ENCODE measurements at places on chromosomes 13 and 19.

- no peak for DNase-seq
These were observed 38.4 kb upstream of the RNF113B start for GRCh38 chr13:98215508-98215907.

- no peak for DNase-seq
These were observed 6.9 kb downstream of the NPHS1 start for GRCh38 chr19:35845215-35846037.

DNA sequence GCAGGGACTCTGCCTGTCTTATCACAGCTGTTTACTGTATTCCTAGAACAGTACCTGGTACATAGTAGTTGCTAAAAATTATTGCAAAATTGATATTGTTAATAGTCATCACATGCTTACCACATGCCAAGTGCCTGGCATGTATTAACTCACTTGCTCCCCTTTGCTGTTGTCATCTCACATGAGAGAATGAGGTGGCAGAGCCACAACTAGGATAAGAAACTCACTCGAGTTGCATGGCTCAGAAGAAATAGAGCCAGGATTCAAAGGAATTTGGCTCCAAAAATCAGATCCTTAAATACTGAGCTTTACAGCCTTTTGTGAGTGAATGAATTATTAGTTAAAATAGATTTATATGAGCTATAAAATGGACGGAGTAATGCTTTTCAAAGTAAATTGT is 42.6 kb downstream of the B3GLCT start:
- DNase-seq, result no peak

DNA sequence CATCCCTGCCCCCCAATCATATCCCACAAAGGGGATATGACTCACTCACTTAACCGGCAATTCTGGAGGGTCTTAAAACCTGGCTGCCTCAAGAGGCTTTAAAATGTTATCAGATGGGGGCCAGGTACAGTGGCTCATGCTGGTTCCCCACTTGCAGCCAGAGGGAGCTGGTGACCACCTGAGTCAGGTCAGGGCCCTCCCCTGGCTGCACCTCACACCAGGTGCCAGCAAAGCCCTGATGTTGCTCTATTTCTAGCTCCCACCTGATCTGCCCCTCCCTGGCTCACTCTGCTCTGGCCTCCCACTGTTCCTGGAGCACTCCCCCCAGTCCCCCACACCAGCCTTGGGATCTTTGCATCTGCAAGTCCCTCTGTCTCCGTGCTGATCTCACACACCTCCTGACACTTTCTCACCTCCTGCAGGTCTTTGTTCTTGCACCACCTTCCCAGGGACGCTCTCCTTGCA is 14.2 kb downstream of the HPN start:
- no peak for DNase-seq

- DNase-seq, result no peak
These were observed 2.1 kb upstream of the LRP3 start for GRCh38 chr19:33192010-33192409.

- no peak for DNase-seq
These were observed 441.5 kb downstream of the DIAPH3 start for GRCh38 chr13:59721926-59722910.

DNA sequence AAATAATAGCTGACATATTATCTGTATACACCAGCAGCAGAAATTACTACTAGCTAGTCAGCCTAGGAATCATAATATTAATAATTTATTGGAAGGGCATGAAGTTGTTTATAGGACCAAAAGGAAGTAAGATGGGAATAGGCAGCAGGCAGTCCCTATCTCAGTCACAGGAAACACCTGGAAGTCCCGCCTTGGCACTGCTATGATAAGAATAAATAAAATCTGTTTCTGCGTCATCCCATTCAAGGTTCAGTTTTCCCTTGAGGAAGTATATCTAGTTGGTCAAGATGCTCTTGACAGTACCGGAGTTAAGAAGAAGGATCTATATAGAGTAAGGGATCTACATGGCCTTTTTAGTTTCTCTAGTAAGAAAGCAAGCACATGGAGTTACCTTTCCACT is 830.8 kb downstream of the DIAPH3 start:
- DNase-seq, result no peak

- DNase-seq, result no peak
These were observed 23.1 kb upstream of the CXCL17 start for GRCh38 chr19:42465827-42466280.

- DNase-seq, result no peak
These were observed 20.1 kb upstream of the N4BP2L1 start for GRCh38 chr13:32447894-32448623.

DNA sequence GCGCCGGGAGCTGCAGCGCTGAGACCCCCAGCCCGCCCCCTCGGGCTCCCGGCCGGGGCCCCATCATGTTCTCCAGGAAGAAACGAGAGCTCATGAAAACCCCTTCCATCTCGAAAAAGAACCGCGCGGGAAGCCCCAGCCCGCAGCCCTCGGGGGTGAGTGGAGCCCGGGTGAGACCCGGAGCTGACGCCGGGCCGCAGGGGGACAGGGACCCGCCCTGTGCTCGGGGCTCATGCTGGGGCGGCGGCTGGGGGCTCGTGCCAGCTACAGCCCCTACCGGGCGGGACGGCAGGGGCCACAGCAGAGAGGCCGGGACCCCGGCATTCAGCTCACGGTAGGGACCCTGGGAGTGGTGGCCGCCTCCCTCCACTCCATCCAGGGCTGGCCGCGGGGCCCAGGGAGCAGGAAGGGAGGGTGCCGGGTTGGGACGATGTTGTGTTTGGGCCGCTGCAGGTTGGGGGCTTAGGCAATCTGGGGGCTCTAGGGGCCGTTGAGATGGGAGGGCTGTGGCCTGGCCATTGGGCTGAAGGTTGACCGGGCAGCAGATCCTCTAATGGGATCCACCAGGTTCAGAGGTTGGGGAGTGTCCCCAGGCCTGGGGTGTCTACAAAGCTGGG is 482 bp downstream of the ARHGAP45 start:
- DNase-seq, result no peak

DNA sequence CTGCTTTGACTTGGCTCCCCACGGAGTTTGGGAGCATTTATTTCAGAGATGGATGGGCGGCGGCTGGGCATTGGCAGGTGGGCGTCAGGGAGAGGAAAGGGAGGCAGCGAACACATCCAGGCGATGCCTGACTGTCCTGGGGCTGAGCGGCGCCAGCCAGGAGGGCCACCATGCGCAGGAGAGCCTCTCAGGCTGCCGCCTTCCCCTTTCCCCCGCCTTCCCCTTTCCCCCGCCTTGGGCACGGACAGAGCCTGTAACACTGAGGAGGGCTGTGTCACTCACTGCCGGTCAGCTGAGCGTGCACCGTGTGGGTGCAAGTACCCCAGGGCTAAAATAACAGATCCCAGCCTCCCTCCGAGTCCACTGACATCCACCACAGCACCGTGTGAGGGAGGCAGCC is 11.4 kb downstream of the MCF2L start:
- no peak for DNase-seq

DNA sequence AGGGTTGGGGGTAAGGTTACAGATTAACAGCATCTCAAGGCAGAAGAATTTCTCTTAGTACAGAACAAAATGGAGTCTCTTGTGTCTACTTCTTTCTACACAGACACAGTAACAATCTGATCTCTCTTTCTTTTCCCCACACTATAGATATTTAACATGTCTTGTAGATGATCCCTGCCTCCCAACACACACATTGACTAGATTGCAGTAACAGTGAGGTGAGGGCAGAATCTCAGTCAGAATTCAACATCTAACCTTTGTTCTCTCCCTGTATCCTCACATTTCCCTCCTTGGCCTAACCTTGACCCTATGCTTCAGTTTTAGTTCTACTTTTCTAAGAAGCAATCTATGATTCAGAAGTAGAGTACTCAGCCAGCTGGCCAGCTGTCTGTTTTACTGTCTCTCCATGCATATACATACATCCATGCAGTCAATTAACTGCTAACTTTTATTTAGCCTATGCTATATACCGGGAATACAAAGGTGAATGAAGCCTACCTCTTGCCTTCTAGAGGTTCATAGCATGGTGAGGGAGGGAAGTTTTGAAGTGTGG is 18.1 kb downstream of the DNAJC15 start:
- DNase-seq, result no peak

DNA sequence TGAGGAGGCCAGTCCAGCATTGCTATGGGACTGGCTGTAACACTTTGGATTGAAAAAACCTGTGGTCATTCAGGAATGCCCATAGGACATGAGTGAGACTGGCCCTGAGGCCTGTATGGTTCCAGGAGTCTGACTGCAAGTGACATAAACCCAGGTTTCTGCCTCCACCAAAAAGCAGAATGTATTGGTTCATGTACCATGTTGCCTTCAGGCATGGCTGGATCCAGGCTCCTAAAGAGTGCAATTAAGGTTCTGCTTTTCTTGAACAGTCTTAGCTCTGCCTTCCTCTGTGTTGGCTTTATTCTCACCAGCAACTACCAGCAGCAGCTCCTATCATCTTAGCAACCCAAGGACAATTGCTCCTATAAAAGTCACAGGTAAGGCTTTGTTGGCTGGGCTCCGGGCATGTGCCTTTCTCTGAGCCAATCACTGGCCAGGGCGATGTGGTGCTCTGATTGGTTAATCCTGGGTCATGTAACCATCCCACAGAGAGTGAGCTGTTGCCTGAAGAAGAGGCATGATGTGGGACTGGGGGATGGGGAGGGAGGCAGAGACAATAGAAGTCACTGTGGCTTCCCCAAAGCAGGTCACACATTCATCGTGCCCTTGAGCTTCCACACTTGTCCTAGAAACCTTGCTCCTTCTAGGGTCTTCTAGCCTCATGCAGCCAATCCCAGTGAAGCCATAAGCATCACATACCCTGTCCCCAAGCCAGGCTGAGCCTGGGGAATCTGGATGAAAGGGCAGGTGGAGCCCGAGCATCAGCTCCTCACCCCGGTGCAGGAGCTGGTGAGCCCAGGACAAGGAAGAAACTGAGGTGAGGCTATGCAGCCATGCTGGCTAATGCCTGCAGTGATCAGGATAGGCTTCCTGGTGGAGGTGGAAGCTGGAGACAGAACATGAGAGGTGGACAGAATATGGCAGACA is 123.9 kb downstream of the URI1 start:
- DNase-seq, result no peak

GRCh38 chr13:23921451-23921888 is 24.2 kb upstream of the C1QTNF9B start:
- no peak for DNase-seq

DNA sequence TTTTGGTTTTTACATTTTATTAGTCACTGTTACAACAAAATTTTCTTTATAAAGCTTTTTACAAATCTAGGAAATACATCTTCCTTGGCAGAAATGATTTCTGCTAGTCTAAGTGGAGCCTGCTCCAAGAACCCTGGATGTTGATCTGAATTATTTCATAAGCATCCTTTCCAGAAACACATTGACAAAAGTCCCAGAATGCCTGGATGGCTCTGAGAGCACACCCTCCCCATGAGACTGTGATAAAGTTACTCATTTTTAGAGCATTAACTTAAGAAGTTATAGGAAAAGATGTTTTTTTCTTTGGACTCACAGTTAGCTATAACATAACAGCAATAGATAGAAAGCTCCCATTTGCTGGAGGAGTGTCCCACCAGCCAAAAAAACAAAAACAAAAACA is 559.6 kb upstream of the SPRY2 start:
- no peak for DNase-seq

GRCh38 chr19:44745341-44745831 is 3.1 kb upstream of the BCL3 start:
- DNase-seq, result no peak

- no peak for DNase-seq
These were observed 11.0 kb downstream of the TMEM272 start for GRCh38 chr13:51833980-51834379.

- no peak for DNase-seq
These were observed 681 bp upstream of the ZNF606 start for GRCh38 chr19:58003174-58003828.

GRCh38 chr13:50531917-50532899 is 311.3 kb downstream of the DLEU7 start:
- DNase-seq, result no peak

- DNase-seq, result no peak
These were observed 50.9 kb upstream of the TMTC4 start for GRCh38 chr13:100725472-100725871.

DNA sequence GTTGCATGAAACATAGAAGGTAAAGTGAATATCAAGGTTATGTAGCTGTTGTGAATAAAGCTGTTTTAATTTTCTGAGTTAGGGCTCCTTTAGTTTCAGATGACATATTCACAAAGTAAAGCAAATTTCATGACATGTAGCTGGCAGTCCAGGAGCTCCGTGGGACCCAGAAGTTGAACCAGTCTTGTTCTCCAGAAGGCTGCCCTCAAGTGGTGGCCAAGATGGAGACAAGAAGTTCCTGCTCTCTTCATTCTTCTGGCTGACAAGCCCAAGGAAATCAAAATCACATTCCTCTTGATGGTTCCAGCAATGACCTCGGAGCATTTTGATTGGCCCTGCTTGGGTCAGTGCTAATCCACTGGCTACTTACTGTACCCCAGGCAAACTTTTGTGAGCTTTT is 128.7 kb downstream of the LIG4 start:
- no peak for DNase-seq

GRCh38 chr19:35249146-35249847 is 495 bp downstream of the LSR start:
- DNase-seq, result no peak

- no peak for DNase-seq
These were observed 242.8 kb downstream of the B3GLCT start for GRCh38 chr13:31442571-31442970.

GRCh38 chr13:84605927-84606326 is 723.7 kb upstream of the SLITRK1 start:
- DNase-seq, result no peak

DNA sequence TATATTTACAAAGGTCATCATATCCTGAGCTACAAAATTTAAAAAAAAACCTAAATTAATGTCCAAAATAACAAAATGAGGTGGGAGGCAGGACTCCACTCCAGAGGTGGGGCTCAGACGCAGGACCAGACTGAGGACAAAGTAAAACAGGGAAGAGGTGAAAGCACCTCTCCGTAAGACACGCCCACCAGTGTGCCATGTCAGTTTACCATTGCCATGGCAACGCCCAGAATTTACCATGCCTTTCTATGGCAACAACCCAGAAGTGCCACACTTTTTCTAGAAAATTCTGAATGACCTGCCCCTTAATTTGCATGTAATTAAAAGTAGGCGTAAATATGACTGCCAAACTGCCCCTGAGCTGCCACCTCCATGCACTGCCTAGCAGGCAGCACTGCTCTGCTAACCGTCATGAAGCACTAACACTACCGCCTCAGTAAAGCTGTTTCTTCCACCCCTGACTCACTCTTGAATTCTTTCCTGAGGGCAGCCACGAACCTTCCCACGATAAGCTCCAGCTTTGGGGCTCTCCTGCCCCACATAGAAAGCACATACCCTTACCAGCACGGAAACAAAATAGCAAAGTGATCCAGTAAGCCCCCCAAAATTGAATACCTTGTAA is 22.3 kb upstream of the PDCD5 start:
- no peak for DNase-seq
